ENCODE measurements at places on chromosomes 16 and 17.

DNA sequence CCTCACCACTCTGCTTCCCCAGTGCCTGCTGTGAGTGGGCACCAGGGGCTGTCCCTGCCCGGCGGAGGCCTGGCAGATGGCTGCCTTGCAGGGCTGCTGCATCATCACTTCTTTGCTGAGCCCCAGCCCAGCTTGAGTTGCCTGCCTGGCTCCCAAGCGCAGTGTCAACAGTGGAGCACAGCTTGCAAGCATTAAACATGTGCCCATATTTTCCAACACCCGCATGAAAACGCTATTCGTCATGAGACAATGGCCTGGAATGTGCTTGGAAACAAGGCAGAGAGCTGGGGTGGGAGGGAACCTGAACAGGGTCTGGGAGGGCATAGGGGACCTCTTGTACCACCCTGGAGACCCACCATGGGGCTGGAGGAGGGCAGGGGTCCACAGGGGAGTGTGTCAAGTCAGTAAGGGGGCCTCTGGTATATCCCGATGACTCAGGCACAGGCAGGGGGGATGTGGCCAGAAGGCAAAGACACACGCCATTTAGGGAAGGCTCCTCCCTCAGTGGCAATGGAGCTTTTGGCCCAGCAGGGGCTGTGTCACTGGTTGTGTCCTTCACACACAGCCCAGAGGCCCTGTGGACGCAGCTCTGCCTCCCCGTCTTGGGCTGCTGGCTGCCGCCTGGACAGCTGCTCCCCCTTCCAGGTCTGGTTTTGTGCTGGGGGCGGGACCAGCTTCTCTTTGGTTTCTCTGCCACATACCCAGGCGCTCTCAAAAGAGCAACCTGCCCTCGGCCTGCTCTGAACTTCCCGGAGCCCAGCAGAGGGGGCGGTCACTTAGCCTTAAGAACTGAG lies 17.4 kb upstream of the MTSS2 start:
- no peak for DNase-seq

GRCh38 chr17:57033296-57033695 lies 51.8 kb upstream of the AKAP1 start:
- no peak for DNase-seq

- DNase-seq = peak; percentile 89
These were observed 792 bp downstream of the TMEM231 start for GRCh38 chr16:75555213-75555706.

DNA sequence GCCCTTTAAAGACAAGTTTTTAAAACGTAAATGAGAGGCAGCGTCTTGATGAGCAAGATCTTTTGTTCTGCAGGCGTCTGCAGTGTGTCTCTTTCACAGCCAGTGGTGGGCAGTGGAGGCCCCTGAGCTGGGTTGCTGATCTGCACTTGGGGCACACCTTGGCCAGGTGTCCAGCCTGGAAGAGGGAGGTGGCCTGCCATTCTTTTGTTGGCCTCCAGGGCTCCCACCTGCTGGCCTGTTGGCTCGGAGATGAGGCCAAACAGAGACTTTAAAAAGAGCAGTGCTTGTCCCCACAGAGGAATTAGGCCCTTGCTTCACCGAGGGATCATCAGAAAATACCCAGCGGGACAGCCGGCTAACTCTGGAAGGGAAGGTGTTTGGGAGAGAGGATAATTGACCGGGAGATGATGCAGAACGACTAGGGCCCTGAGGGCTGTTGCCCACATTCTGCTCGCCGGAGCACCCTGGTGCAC lies 145.9 kb upstream of the PLCG2 start:
- no peak for DNase-seq

DNA sequence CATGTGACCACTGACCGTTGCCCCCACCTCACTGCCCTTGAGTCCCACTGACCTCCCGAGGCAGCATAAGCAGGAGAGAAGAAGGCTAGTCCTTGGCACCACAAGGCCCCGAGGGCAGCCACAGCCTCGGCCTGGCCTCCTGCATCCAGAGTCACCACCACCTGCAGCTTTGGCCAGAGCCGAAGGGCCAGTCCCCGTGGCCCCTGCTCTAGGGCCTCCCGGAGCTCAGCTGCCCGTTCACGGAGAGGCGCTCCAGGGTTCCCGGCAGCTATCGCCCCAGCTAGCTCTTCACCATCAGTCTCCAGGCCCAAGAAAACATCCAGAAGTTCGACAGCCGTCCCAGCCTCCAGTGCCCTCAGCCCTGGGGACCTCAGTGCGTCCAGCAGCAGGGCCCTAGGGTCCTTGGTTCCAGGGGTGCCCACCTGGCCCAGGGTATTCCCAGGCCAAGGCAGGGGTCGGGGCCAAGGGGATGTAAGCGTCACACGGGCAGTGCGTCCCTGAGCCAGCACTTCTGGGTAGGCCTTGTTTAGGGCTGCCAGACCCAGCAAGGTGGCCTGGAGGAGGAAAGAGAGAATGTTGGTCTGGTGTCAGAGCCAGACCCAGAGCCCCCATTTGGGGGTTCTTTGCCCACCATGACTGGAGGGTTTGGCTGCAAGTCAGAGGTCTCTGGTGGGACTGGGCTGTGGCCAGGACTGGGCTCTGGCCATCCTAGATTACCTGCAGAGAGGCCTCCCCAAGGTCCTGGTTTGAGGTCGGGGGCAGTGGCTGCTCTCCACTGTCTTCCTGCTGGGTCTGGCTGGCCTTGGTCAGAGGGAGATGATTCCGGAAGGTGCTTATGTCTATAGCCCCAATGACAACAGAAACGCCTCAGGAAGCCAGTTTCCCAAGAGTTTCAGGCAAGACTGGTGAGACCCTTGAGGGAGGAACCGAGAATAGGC lies 1.8 kb downstream of the GHDC start:
- DNase-seq = no peak

DNA sequence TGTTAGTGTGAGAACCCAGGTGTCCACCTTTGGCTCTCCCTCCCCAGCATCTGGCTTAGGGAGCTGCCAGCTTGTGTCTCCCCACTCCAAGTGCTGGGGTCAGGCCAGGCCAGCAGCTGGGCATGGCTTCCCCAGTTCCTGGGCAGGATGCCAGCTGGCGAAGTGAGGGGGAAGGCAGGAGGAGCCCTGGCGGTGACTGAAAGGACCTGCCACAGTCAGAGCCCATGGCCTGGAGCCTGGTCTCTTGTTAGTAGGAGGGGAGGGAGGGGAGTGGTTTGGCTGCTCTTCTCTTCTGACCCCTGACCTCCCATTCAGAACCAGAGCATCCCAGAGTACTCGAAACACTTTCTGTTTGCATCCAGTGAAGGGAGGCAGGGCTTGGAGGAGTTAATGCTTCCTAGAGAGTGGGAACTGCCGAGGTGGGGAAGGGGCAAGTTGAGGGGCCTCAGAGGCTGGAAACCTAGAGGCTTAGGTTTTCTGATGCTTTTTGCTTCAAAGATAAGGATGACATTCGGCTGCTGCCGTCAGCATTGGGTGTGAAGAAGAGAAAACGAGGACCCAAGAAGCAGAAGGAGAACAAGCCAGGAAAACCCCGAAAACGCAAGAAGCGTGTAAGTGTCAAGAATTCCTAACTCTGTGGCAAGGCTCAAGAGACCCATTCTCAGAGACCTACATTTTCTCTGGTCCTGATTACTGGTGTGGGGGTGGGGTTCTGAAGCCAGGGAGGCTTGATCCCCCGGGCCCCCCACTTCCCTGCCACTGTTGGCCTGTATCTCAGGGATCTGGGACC lies 772 bp downstream of the CHD3 start:
- DNase-seq = peak; percentile 99

DNA sequence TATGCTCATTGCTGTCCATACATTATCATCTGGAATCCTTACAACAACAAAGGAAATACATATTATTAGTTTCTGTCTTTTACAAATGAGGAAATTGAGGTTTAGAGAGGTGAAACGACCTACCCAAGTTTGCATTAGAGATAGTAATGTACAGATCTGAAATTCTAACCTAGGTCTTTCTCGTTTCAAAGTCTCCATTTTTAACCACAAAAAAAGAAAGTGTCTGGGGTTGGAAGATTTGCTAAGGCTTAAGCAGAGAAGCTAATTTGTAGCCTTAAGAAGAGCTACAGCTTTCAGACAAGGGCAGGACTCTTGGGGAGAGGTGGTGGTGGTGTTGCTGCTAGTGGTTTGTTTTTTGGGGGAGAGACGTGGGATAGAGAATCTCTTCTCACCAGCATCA lies 19.2 kb downstream of the CIITA start:
- DNase-seq = no peak

GRCh38 chr17:27558842-27559505 lies 72.0 kb upstream of the LGALS9 start:
- DNase-seq = no peak

- DNase-seq = no peak
These were observed 32.2 kb downstream of the SLC12A3 start for GRCh38 chr16:56897026-56897799.

- no peak for DNase-seq
These were observed 73.2 kb upstream of the CDH5 start for GRCh38 chr16:66293207-66293735.

DNA sequence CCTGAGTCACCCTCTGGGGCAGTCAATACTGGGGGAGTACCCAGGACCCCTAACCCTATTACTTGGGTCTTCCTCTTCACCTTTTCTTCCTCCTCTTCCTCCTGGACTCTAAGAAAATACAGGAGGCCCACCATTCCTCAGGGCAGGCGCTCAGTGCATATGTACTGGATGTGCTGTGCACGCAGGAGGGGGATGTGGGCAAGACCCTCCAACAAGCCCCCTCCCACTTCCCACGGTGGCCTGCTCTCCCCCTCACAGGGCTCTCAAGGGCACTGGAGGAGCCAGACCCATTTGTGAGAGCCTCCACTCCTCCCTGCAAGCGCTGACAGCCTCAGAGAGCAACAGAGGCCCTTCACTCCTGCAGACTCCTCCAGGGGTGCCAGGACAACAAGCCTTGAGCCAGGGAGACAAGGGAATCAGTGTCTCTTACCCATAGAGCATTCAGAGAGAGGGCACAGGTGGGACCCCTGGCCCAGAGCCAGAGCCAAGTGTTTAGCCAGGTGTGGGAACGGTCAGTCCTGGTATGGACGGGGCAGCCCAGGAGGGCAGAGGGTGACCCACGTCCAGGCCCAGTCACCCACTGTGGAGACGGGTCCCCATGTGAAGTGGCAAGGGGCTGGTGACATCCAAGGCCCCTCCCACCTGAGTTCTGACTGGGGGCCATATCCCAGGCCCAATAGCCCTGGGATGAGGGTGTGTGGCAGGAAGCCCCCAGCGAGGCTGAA lies 27.3 kb upstream of the KSR1 start:
- no peak for DNase-seq

GRCh38 chr17:65759532-65759931 lies 198.1 kb upstream of the AXIN2 start:
- DNase-seq = no peak

GRCh38 chr17:30133197-30133596 lies 16.6 kb downstream of the NSRP1 start:
- no peak for DNase-seq

GRCh38 chr16:87702325-87702811 lies 63.4 kb downstream of the KLHDC4 start:
- no peak for DNase-seq

DNA sequence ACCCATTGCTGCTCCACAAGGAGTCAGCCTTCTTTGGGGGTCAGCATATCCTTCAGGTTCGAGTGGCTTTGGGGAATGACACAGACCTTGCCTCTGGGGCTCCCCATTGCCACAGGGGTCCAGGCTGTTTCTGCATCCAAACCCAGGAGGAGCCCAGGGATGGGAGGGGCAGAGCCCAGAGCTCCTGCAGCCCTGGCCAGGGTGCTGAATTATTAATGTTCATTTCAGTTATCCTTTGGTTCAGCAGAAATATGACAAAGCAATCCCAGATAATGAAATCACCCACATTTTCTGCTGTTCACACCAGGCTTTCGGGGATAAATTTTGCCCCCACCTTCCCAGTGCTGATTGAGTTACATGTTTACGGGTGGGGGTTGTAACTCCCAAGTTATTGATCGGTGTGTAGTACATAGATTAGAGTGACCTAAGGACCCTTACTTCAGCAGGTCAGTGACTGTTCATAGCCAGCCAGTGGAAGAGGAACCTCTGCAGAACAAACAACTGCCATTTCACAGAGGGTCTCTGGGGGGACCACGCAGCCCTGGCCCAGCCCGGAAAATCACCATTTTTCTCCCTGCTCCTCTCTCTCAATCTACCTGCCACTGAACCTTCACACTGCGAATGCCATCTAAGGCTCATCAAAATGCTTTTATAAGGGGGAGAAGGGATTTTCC lies 240.3 kb upstream of the N4BP1 start:
- no peak for DNase-seq

GRCh38 chr16:54673313-54673712 lies 257.4 kb upstream of the IRX5 start:
- DNase-seq = no peak

DNA sequence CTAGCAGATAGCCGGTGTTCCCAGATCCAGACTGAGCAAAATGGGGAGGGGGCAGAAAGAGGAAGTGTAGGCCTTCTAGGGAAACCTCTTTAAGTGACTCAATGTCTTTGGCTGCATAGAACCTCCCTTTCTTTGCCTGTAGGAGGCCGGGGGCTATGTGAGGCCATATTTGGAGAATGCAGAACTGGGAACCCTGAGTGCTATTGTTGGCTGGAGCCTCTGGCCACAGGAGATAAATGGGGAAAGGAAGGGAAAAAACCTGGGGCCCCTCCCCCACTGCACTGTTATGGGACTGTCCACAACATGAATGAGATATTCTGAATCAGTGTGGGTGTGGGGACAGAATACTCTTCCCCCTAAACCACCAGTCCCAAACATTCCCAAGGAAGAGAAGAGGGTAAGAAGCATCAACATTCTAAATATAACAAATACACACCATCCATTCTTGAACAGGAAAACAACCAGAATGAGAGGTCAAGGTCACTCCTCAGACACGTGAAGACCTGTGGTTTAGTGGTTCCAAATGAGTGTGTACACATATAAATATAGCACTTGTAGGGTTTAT lies 2.4 kb downstream of the VPS25 start:
- no peak for DNase-seq

DNA sequence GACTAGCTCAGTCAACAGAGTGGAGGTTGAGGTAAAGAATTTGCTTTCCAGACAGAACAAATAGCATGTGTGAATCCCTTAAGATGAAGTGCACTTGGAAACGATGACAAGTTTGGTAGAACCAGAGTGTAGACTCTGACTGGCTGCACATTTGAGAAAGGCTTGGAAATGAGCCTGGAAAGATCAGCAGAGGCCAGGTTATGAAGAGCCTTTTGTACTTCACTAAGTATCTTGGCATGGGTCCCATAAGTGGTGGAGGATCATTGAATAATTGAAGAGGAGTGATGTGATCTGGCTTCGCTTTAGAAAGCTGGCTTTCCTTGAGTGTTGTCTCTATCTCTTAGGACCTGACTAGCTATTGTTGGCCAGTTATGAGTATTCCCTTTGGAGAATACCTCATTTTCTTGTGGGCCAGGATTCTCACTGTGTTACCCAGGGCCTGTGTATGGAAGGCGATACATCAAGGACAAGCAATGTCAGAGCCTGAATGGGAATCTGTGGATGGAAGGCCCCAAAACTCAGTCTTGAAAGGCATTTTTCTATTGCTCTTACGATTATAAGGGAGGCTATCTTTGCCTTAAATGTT lies 329.8 kb downstream of the UTP18 start:
- DNase-seq = peak; percentile 59

GRCh38 chr16:51665436-51665998 lies 514.4 kb upstream of the SALL1 start:
- no peak for DNase-seq

- peak; percentile 15 for DNase-seq
These were observed 222.1 kb downstream of the SOX9 start for GRCh38 chr17:72342627-72343527.

- DNase-seq = peak; percentile 39
These were observed 84.2 kb downstream of the TMC6 start for GRCh38 chr17:78044280-78044835.
